ENCODE measurements at places on chromosomes 16 and 17. TPM values are rescaled to one million over a fixed set of nuclear protein-coding genes. Genes with fewer than 3 reads are reported as not detected.

The ADAP2 gene
- 1.4 TPM for total RNA-seq

The CTF1 gene
- 0.18 TPM for total RNA-seq

The IRX5 gene
- not detected for total RNA-seq

The TBC1D3I gene
- total RNA-seq = not detected

The FLOT2 gene
- 62.9 TPM for total RNA-seq

The LSM12 gene
- 88.2 TPM for total RNA-seq

The MT4 gene
- not detected for total RNA-seq

The PERCC1 gene
- not detected for total RNA-seq

DNA sequence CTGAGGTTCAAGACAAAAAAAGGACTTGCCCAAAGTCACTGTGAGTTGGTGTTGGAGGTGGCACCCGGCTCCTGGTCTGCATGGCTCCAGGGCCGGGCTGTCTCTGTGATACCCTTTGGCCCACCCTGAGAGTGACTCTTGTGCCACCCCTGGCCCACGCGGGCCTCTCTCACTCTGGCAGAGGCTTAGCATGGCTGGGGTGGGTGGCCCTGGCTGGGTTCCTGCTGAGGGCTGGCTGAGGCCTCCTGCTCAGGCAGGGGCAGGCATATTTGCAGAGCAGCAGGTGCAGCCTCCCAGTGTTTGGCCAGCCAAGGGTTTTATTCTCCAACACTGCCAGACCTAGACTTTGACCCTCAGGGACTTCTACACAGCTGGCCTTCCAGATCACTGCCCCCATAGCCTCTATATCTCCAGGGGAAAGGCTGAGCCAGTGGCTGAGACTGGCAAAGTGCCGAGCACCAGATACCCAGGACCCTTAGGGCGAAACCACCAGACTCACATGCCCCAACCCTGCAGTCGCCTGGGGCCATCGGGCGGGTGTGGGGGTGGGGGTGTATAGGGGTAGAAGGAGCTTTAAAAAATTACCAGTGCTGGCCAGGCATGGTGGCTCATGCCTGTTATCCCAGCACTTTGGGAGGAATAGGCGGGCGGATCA lies 21.5 kb upstream of the ADGRG1 start:
- no peak for DNase-seq

GRCh38 chr17:81329927-81330883 lies 35.1 kb upstream of the SLC38A10 start:
- DNase-seq = no peak

DNA sequence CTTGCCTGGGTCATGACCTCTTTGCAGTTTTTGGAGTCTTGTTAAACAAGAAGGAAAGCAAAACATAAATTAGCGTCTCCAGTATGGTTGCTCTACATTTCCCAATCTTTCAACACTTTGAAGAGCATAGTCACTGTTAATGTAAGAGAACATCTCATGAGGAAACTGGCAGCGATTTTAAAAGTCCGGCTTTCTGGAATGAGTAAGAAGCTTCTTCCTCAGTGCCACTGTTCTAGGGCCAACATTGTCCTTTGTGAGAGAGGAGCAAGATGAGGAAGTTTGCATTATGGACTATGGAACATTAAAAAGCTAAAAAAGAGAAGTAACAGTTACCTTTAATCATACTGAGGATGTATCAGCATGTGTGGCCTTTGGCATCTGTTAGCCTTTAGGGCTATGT lies 73.1 kb downstream of the WNT3 start:
- DNase-seq = no peak

DNA sequence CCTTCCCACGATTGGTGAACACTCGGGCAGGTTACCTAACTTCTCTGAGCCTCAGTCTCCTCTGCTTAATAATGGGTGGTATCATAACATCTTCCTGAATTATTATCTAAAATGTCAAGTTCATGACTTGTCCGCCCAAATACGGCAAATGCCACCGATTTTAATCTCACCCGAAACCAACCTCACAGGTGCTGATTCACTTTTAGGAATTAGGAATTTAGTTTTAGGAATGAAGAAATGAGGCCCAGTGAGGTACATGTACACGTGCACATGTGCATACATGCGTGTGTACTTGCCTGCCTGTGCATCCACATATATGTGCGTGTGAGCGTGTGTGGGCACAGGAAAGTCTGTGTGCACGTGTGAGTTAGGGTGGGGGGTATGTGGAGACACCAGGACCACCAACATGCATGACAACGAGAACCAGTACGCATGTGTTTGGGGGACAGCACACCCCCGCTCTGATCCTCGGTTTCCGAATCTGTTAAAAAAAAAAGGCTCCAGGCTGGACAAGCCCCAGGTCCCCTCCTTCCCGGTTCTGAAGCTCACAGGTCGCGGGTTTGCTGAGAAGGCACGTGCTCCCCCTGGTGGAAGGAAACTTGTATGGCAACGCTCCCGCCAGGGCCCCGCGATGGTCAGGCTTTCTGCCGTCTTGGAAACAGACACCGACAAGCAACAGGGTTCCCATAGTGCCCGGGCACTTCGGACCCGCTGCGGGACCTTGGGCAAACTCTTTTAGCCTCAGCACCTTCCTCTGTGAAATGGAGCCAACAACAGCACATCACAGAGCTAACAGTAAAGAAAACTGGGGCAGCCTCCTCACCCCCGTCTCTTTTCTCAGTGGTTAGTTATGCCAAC lies 219.2 kb downstream of the RBFOX3 start:
- peak; percentile 63 for DNase-seq

DNA sequence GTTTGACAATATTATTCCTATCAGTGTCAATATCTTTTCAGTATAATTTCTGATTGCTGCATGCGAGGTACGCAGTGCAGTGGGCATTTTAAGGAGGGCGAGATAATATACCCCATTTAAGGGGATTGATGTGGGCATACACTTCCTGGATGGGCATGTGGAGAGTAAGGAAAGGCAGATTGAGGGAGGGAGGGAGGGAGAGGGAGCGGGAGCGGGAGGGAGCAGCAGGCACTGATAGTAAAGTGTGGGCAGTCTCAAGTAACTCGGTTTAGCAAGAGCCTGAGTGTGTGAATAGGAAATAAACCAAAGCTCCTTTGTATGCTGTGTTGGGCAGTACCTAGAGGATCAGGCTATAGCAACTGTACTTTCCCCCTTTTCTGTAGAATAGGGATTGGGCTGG lies 5.1 kb downstream of the BPTF start:
- DNase-seq = no peak

- DNase-seq = no peak
Measured at GRCh38 chr16:11053916-11054460, 109.6 kb downstream of the CLEC16A start.

DNA sequence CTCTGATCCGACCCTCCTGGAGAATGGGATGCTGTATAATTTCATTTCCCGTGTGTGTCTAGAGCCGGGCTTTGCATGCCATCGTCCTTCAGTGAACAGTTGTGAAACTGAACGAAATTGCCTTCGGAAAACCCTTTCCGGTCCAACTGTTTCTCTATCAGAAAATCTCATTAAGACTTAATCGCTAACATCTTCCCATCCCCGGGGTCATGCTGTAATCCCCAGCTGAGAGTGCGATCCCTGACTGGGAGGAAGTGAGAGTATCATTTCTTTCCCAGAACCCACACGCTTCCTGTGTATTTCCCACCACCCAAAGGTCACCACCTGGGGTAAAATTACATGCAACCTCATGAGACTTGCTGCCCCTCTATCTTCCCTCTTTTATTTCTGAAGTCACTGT lies 75.6 kb upstream of the RBFOX1 start:
- no peak for DNase-seq

DNA sequence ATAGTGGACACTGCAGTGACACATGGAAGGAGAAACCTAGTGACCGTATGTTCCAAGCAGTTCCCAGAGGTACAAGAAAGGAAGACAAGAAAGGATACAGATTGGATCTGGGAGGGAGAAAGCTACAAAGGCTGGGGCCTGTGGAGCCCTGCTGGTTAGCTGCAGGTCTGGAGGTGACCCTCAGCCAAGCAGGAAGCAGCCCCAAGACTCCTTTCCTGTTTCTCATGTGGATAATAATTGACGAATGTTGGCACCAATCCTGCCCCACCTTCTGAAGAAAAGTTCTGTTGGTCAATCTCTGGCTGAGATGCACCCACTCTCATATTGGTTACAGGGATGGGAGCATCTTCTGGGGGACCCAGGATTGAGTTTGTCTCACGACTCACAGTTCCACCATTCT lies 99.8 kb downstream of the SHISA6 start:
- no peak for DNase-seq

DNA sequence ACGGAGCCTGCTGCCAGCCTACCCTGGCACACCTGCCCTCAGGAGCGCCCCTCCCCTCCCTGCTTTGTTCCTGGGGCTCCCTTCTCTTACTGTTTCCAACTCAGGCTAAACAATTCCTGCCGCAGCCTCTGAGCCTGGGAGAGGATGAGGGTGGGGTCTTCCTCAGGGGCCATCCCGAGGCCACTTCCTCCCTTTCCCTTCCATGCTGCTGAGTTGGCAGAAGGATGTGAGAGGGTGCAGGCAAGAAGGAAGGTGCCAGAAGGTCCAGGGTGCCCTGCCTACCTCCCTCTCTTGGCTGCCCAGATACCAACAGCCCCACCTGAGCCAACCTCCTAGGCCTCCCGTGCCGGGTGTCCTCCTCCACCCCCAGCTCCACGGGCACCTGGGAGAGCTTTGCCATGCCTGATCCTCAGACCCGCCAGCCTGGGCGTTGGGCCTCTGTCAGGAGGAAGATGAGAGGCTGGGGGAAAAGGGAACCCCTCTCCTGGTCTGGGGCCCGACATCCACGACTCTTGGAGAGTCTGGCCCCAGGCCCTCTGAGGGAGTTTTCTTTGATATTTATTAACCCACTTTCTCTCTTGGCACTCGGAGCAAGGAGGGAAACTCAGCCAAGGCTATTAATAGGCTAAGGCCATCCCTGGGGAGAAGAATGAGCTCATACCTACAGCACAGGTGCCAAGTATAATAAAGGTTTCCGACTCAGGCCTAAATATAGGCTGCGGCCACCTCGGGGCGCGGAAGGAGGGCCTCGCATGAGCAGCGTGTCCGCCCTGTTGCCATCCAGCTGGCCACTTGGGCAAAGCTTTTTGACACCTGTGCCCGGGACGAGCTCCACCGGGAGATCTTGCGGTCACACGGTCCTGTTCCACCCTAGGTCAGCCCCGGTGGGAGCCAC lies 232.0 kb downstream of the ENGASE start:
- DNase-seq = no peak

GRCh38 chr17:61337290-61337689 lies 62.4 kb upstream of the TBX2 start:
- no peak for DNase-seq

- no peak for DNase-seq
Measured at GRCh38 chr16:80807906-80808305, 3.5 kb upstream of the CDYL2 start.

DNA sequence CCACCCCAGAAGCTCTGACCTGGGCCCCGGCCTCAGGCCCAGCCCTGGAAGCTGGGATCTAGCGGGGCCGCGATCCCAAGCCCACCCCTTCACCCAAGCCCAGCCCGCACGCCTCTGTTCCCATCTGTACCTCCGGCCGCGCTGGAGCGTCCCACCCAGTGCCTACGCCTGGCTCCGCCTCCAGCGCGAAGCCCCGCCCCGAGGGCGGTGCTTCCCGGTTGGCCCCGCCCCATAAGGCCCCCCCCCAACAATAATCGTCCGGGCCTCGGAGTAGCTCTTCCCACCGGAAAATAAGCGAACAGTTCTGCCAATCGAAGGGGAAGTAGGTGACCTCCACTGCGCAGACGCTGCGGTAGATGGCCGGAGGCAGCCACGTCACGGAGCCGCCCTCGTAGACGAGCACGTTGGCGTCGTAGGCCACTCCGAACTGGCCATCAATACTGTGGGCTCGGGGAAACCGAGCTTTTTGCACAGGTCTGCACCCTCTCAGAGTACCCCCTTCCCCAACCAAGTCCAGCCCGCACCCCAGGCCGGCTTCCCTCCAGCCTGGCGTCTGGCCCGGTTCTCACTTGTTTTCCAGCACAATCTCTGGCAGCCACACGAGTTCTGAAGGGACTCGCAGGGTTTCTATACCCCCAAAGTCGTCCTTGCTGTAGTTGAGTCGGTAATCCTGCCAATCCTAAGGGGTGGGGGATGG lies 1.1 kb downstream of the CHRNE start:
- no peak for DNase-seq

All from activated T-cell treated with anti-CD3 and anti-CD28 coated beads, Interleukin-2, amount 50 U/mL, for 4 hours (primary cell).